NCI-H69 (cell line): ENCODE measurements at places on chromosomes 7 and 10.

- DNase-seq: peak; percentile 78
These were observed 500.8 kb downstream of the AUTS2 start for GRCh38 chr7:70098905-70099672.

GRCh38 chr10:99630433-99630832 lies 10.2 kb upstream of the SLC25A28 start:
- DNase-seq: no peak

- DNase-seq: peak; percentile 1
These were observed at the start of gene MKX for GRCh38 chr10:27745732-27746396. TSS of gene MKX (minus strand) at chr10:27745819. CDS start at chr10:27743415, 2,404 bp downstream.

GRCh38 chr7:27116962-27117886 lies 13.3 kb downstream of the HOXA4 start:
- no peak for DNase-seq

- no peak for DNase-seq
These were observed 70.1 kb downstream of the RELN start for GRCh38 chr7:103919272-103919868.
